ENCODE measurements at places on chromosomes 1 and 21.

- no peak for DNase-seq
These were observed 284.9 kb downstream of the GRIK1 start for GRCh38 chr21:29654855-29655254.

DNA sequence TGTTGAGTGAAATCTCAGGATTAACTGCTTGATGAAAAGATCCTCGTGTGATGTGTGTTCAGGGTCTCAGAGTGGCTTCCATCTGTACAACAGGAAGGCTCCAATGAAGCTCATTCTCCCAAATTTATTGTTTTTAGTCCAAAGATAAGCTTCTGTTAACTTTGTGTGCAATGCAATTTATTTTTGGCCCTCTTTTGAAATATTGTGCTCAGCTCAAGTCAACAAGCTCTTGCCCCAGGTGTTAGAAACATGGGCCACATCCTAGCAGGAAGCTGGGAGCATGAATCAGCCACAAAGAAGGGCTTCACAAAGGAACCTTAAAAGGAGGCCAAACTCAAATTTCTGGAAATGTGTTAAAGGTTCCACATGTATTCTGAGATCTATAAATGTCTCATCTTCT lies 135.7 kb downstream of the PCP4 start:
- no peak for DNase-seq

- no peak for DNase-seq
These were observed 58.8 kb downstream of the NAV1 start for GRCh38 chr1:201597551-201598230.

DNA sequence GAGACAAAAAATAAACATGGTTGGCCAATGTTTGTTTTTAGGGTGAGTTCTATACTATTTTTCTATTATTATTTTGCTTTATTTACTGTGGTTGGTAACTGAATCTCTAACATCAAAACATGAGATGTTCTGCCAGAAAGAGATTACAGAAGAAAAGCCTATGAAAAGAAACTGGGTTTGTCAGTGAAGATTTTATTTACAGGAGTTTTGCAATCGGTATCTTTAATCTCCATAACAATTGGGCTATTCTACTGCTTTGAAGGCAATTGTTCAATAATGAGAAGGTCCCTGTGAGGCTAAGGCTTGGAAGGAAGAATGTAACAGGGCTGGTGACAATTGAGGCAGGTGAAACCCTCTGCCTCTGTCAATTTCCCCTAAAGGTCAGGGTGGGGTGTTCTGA lies 155.5 kb downstream of the CLIC6 start:
- no peak for DNase-seq

Data from stimulated activated CD4-positive, alpha-beta T cell treated with anti-CD3 and anti-CD28 coated beads, TNF-alpha, amount 100 ng/mL, for 48 hours (primary cell).